ENCODE measurements at places on chromosomes 3 and 15.

DNA sequence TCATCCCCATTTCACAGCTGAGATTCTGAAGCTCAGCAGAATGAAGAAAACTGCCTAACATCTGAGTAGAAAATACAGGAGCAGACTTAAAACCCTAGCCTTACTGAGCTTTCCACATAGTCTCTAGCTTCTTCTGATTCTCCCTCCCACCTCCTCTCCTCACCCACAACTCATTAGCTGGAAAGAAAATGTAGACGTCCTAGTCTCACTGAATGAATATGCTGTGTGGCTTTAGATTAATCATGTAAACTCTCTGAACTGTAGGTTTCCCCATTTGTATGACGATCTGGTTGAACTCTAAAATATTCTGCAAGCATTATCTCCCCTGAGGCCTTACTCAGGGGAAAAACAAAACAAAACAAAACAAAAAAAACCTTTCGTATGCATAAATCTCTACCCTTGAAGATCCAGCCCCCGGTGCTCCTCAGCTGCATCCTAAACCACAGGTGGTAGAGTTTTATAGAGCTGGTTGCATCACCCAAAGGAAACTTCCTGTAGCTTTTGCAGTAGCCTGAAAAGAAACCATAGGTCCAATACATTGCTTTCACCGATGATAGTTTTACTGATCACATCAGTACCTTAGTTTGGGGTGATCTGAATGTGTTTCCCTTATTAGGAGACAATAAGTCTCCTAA, 40.6 kb downstream of the FOXB1 start:
- no peak for DNase-seq

DNA sequence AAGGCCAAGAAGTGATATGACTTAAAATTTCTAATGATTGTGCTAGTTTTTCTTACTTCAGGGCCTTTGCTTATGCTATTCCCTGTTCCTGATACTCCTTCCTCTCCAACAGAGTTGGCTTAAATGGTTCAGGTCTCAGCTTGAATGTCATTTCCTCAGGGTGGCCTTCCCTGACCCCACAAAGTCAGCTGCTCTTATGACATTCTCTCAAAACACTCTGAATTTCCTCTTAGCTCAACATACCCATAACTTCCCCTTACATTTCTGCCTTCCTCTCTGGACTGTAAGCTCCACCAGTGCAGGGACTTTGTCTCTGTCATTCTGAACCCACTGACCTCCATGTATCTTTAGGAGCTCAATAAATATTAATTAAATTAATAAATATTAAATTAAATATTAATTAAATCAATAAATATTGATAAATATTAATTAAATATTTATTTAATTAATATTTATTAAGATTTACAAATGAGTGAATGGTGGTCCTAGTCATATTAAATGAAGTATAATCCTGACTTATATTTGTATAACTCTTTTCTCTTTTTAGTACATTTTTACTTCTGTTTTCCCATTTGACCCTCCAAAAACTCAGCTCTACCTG, 17.9 kb upstream of the TMCC1 start:
- DNase-seq, result no peak

DNA sequence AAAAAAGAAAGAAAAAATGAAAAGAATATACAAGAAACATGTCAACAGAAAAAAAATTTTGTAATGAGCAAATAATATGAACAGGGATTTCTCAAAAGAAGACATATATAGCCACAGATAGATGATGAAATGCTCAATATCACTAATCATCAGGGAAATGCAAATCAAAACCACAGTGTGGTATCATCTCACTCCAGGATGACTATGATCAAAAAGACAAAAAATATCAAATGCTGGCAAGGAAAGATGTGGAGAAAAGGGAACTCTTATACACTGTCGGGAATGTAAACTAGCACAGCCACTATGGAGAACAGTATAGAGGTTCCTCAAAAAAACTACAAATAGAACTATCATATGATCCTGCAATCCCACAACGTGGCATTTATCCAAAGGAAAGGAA, 94.1 kb downstream of the C3orf70 start:
- DNase-seq, result no peak

- DNase-seq, result no peak
Measured at GRCh38 chr3:119517112-119517511, 18.8 kb downstream of the TIMMDC1 start.

- no peak for DNase-seq
Measured at GRCh38 chr15:50556642-50557371, 10.3 kb upstream of the USP50 start.

Data from NCI-H187 treated with DMSO at 0.1 percent for 48 hours (cell line).